Ovary (tissue), 10 donors: ENCODE measurements at places on chromosomes 7 and 10. TPM values are rescaled to one million over a fixed set of nuclear protein-coding genes. Genes with fewer than 3 reads are reported as not detected.

TCF7L2 gene
- total RNA-seq: 34.5 TPM

DNA sequence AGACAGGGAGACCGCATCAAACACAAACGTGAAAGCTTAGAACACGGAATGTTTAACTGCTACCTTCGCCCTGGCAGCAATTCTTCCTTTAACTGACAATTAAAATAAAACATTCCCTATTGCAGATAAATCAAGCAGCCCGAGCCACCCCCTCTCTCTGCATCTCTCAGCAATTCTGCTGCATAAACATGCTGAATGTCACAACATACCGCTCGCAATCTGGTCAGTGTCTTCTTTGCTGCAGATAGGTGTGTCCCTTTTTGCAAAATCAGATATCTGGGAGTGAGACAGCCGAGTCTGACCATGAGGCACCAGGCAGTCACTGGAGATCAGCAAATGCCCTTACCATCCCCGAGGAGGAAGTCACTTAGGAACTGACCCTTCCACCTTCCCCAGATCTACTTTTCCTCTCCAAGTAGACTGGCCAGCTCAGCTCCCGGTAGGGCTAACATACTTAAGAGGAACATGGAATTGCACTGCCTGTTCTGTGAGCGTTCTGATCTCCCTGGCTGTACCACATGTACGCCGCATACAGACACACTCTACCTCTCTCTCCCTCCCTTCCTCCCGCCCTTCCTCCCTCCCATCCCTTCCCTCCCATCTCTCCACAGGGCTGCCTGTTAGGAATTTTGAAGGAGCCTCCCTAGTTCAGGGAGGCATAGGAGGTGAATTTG is at the start of gene FRMD4A:
Gene FRMD4A, minus strand, starts transcription at position 537 of the 674 bp plus-strand sequence.
- no peaks in the 10 kb centered on the region for H3K27me3 ChIP-seq
- H3K4me3 ChIP-seq: no peak within 1 kb of the TSS
- H3K36me3 ChIP-seq: no peaks in the 10 kb centered on the region
- H3K4me1 ChIP-seq: no peaks in the 10 kb centered on the region
- DNase-seq: peak; percentile 26
- no peak within 1 kb of the TSS for H3K27ac ChIP-seq

DNA sequence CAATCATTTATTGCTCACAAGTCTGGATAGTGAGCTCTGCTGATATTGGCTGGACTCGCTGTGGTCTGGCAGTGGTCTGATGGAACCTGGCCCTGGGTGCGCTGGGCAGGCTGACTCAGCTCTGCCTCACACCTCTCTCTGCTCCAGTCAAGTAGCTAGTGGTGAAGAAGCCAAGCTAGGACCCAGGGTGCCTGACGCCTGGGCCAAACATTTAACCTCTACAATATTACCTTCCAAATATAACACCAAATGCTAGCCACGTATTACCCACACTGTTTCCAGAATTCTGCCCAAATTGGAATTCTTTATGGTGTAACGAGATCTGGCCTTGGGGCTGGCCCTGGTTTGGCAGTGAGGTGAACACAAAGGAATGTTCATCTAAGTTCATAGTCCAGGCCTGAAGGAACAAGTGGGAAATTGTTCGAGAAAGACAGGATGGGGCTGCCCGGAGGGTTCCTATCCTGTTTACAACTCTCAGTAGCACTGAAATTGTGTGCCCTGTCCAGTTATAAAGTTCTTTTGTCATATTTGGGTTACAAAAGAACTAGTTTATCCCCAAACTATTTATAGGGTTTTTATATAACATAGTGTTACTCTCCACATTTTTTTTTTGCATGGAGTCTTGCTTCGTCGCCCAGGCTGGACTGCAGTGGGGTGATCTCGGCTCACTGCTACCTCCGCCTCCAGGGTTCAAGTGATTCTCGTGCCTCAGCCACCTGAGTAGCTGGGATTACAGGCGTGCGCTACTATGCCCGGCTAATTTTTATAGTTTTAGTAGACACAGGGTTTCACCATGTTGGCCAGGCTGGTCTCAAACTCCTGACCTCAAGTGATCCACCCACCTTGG is 16.3 kb downstream of the OR2AE1 start:
- no peaks in the 10 kb centered on the region for H3K27me3 ChIP-seq
- H3K36me3 ChIP-seq: no peaks in the 10 kb centered on the region
- H3K4me1 ChIP-seq: no peaks in the 10 kb centered on the region
- H3K27ac ChIP-seq: no peak overlapping the region
- no peak overlapping the region for H3K4me3 ChIP-seq

SPDYE16 gene
- total RNA-seq: 0.28 TPM

GRCh38 chr10:6153845-6154244 is 48.9 kb upstream of the PFKFB3 start:
- no peaks in the 10 kb centered on the region for H3K27me3 ChIP-seq
- H3K4me3 ChIP-seq: no peak overlapping the region
- DNase-seq: no peak
- no peaks in the 10 kb centered on the region for H3K36me3 ChIP-seq

DNA sequence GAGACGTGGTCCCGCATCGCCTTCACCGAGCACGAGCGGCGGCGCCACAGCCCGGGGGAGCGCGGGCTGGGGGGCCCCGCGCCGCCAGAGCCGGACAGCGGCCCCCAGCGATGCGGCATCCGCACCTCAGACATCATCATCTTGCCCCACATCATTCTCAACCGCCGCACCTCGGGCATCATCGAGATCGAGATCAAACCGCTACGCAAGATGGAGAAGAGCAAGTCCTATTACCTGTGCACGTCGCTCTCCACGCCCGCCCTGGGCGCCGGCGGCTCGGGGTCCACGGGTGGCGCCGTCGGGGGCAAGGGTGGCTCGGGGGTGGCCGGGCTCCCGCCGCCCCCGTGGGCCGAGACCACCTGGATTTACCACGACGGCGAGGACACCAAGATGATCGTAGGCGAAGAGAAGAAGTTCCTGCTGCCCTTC is 737 bp downstream of the CNNM2 start:
- DNase-seq: no peak
- no peaks in the 10 kb centered on the region for H3K27me3 ChIP-seq
- H3K4me3 ChIP-seq: peak overlapping the region; percentile 85
- no peaks in the 10 kb centered on the region for H3K36me3 ChIP-seq
